ENCODE measurements at places on chromosomes 1 and 21. TPM values are rescaled to one million over a fixed set of nuclear protein-coding genes. Genes with fewer than 3 reads are reported as not detected.

Gene PDZK1IP1
- total RNA-seq, result 0.78 TPM

Gene FAM131C
- 4.5 TPM for total RNA-seq

Gene SLC45A3
- 1.4 TPM for total RNA-seq

Gene IL19
- total RNA-seq, result not detected

Gene TXNIP
- 765 TPM for total RNA-seq

Gene KLHDC9
- 7.6 TPM for total RNA-seq

Gene SELE
- total RNA-seq, result 7.5 TPM

GRCh38 chr1:1121611-1122077 lies 5.8 kb upstream of the C1orf159 start:
- no peak overlapping the region for H3K27ac ChIP-seq
- no peaks in the 10 kb centered on the region for H3K36me3 ChIP-seq
- H3K4me3 ChIP-seq, result no peak overlapping the region
- H3K4me1 ChIP-seq, result peaks cover 8% of the 10 kb centered on the region
- DNase-seq, result no peak

- no peak overlapping the region for H3K4me3 ChIP-seq
- peak overlapping the region; percentile 52 for H3K27ac ChIP-seq
- no peak for DNase-seq
- no peaks in the 10 kb centered on the region for H3K36me3 ChIP-seq
Observed at GRCh38 chr1:150192012-150192411, 42.3 kb downstream of the PLEKHO1 start.

DNA sequence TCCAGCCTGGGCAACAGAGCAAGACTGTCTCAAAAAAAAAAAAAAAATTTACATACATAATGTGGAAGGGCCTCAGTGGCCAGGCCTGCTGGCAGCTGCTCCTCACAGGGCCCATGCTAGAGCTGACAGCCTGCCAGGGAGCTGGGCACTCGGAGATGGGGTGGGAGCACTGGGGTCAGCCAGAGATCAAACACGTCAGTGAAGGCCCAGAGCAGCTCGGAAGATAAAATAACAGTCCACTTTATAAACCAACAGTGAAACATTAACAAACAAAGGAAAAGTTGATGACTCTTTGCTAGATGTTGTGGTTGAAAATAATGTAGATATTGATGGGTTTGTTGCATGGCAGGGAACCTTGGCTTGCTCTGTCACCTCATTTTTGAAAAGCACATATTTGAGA lies 42.7 kb downstream of the ATP5PF start:
- no peak overlapping the region for H3K4me3 ChIP-seq
- peaks cover 13% of the 10 kb centered on the region for H3K4me1 ChIP-seq
- no peaks in the 10 kb centered on the region for H3K27me3 ChIP-seq
- H3K27ac ChIP-seq, result no peak overlapping the region
- H3K36me3 ChIP-seq, result peaks cover 3% of the 10 kb centered on the region
- no peak for DNase-seq

- DNase-seq, result peak; percentile 73
- H3K27ac ChIP-seq, result peak overlapping the region; percentile 31
- H3K4me1 ChIP-seq, result peaks cover 41% of the 10 kb centered on the region
- H3K36me3 ChIP-seq, result no peaks in the 10 kb centered on the region
Observed at GRCh38 chr1:31568895-31569595, 7.3 kb upstream of the TINAGL1 start.

GRCh38 chr1:32939655-32940371 lies 24.8 kb downstream of the RNF19B start:
- no peaks in the 10 kb centered on the region for H3K27me3 ChIP-seq
- H3K27ac ChIP-seq, result peak overlapping the region; percentile 60
- H3K36me3 ChIP-seq, result peaks cover 9% of the 10 kb centered on the region

Data from heart right ventricle (tissue), 16 donors.